ENCODE measurements at places on chromosomes 13 and 19.

DNA sequence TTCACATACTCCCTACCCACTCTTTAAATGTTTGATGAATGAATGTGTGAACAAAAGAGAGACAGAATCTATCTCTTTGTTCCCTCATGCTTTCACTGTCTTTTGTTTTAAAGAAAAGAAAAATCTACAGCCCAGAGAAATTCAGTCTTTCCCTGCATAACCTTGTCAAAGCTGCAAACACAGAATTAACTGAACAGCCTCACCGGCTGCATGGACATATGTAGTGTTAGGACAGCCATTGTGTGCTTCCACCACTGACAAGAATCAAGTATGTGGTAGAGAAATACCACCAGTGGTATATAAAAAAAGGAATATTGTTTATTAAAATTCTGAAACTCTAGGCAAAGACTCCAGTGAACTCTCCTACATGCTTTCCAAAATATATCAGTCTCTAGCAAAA lies 348.4 kb upstream of the NBEA start:
- DNase-seq: no peak

GRCh38 chr19:18833849-18834643 lies 2.3 kb downstream of the UPF1 start:
- no peak for DNase-seq

DNA sequence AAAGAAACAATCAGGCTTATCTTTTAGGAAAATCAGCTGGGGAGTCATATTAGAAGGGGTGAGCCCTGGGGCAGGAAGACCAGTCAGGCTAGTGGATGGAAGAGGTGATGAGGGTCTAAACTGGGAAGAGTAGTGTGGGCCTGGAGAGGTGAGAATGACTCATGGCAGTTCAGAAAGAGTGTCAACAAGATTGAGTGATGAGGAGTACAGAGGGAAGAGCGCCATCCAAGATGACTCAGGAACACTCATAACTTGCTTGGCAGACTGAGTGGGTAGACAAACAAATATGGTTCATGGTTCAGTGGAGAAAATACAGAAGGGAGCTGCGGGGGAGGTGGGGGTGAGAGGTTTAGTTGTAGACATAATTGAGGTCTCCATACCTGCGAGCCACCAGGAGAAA lies 17.3 kb upstream of the CLDN10 start:
- DNase-seq: no peak

- DNase-seq: no peak
Observed at GRCh38 chr19:14566712-14567077, 5.2 kb downstream of the NDUFB7 start.

DNA sequence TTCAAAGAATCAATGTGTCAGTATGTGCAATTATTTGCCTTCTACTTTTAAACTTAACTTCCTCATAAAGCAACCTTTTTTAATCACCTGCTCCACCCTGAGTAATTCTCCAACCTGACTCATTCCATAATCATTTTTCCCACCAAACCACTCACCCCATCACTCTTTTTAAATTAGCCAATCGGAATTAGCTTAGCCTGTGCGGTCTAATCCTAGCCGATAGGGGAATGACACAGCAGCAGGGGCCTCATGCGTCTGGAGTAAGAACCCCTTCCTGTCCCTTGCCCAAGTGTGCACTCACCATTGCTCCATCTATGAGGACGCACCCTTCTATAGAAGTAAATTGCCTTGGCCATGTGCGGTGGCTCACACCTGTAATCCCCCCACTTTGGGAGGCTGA lies 27.4 kb upstream of the ZNF83 start:
- no peak for DNase-seq

DNA sequence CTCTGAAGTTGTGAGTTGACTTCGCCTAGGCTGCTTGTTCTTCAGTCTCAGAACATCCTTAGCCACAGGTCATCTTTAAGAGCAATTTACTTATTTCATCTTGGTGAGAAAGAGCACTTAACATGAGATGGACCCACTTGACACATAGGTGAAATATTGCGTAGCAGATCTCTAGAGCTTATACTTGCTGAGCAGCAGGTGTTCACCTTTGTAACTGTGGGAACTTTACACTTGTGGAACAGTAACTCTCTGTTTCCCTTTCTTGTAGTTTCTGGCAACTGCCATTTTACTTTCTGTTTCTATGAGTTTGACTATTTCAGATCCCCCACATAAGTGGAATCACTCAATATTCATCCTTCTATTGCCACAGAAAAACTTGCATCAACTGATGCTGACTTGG lies 95.7 kb downstream of the SLC10A2 start:
- no peak for DNase-seq

DNA sequence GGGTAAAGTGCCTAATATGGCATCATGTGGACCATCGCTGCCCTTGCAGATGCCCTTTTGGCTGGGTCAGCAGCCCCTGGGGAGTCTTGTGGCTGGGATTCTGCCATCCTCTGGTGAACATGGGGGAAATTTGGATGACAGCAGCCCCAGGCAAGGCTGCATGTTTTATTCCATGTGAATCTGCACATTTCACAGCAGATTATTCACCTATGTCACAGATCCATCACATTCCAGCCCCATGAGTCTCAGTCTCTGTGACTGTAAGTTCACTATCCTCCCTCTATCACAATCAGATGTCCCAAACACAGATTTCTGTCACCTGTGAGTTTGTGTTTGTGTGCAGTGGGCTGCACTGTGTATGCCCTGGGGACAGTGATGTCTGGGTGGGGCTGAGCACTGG lies 36.8 kb upstream of the PSG9 start:
- DNase-seq: no peak

DNA sequence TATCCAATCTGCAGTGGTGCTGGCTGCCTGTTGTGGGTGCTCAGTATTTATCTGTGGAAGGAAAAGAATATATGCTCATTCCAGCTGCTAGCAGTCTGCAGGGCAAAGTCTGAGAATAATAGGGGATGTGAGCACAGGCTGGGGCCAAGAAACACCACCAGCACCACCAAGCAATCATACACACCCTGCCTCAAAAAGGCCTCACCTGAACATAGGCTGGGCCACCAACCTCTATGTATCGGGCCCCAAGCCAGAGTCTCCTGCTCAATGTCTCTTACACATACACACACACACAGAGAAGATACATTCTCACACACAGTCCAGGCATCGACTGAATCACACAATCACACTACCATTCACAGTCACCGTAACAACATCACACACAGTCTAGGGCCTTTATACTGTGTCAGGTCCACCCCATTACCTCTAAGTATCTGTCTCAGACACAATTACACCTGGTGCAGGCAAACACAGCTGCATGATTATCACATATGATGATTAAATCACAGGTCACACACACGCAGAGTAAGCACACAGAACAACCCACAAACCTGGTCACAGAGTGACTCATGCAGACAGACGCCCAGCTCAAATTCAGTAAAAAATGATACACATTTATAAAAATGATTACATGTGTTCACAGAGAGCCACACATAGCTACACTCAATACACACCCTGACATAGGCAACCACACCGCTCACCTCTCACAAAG lies 1.3 kb upstream of the ZSCAN22 start:
- no peak for DNase-seq

GRCh38 chr19:49502866-49503581 lies 6.8 kb downstream of the RPS11 start:
- DNase-seq: peak; percentile 37

GRCh38 chr13:97072297-97072696 lies 78.0 kb upstream of the OXGR1 start:
- DNase-seq: no peak

GRCh38 chr13:81406639-81407292 lies 1065.8 kb upstream of the SPRY2 start:
- no peak for DNase-seq

DNA sequence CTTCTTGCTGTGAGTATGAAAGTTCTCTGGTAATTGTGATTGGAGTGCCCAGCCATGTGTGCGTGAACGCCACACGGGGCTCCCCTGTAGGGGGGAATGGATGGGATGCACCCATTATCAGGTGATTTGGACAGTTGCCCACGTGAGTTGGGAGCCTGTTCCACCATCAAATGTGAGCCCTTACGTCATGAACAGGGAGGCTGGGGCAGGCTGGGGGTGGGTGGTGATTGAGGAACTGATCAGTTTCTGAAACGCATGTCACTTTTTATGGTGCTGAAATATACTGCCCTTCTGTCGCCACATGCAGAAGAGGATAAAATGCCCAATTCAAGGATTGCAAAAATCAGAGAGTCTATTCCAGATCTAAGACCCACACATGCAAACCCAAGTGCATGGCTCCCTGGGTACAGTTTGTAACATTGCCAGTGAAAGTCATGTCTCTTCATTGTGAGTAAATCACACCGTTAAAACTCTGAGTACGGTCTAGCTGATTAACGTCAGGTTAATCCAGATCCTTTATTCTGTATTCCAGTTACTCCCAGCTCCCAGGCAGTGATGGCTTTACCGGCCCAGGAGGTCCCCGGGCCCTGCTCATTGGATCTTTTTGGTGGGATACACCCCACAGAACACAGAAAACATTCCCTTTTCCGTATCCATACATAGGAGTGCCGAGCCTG lies 90.2 kb downstream of the RAB20 start:
- DNase-seq: no peak

DNA sequence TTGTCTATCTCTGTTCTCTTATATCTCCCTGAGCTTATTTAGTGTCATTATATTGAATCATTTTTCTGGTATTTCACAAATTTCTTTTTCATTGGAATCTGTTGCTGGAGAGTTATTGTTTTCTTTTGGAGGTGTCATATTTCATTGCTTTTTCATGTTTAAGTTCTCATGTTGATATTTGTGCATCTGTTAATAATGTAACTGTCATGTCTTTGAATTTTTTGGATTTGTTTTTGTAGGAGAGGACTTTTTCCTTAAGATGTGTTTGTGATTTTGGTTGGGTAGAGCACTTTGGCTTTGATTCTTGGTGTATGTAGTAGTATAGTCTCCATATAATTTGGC lies 64.0 kb downstream of the DNAJC3 start:
- DNase-seq: no peak

DNA sequence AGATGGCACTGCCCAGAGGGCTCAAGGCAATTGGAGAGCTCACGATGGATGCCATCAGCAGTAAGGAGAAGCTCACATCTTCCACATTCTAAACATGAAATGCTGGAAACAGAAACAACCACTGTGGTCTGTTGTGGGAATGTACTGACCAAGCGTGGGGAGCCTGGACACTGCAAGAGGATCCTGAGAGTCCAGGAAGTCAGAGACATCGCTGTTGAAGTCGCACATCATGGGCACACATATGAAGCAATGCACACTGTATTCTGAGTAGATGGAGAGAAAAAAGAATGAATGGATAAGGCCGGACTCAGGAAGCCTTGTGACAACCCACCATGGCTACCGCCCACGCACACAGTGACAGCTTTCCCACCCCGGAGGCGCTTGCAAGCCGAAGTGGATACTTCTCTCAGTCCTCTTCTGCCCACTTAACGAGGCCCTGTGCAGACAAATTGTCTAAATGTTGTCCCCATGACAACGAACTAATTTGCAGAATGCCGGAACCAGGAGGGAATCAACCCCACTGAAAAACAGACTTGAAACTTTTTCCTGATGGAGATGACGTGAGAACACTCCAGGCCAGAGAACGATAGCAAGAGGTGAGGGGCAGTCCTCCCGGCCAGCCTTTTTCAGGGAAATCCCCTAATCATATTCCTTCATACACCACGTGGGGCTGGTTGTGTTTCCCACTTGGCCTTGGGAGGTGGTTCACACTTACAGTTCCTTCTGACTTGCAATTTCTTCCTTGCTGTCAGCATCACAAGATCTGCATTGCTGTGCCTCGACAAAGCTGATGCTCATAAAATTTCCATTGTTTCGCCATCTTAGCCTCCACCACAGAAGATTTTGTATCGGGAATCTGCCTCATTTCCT lies 109.6 kb upstream of the SERP2 start:
- no peak for DNase-seq

DNA sequence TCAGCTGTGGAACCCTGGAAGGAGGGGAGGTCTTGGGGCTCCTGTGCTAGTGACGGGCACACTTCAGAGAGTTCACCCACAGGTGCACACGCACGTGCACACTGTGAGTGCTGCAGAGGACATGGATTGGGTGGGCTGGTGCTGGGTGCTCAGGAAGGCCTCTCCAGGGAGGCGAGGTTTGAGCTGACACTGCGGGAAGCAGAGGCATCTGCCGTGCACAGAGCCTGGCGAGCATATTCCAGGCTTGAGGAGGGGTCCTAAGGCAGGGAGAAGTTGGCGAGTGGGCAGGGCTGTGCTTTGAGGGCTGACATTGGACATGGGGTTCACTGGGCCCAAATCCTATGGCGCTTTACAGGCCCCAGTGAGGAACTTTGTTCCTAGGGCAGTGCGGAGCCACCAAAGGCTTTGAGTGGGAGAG lies 25.6 kb downstream of the CCDC8 start:
- peak; percentile 6 for DNase-seq

DNA sequence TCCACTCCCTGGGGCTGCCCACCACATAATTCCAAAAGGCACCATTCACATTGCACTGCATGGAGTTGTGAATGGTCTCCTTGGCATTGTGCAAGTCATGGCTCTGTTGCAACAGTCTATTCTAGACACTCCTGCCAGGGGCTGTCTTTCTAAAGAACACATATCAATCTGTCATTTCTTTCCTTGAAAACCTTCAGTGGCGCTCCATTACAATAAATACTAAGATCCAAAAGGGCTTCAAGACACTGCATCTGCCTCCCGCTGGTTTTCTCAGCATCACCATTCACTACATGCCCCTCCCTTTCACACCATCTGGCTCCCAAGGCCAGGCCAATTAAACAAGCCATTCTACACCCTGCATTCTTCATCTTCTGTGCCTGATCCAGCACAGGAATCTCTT lies 32.2 kb upstream of the TM9SF2 start:
- no peak for DNase-seq

GRCh38 chr13:23953860-23954512 lies 56.7 kb upstream of the C1QTNF9B start:
- DNase-seq: no peak

- DNase-seq: no peak
Observed at GRCh38 chr13:40819797-40820315, 30.4 kb downstream of the SLC25A15 start.

DNA sequence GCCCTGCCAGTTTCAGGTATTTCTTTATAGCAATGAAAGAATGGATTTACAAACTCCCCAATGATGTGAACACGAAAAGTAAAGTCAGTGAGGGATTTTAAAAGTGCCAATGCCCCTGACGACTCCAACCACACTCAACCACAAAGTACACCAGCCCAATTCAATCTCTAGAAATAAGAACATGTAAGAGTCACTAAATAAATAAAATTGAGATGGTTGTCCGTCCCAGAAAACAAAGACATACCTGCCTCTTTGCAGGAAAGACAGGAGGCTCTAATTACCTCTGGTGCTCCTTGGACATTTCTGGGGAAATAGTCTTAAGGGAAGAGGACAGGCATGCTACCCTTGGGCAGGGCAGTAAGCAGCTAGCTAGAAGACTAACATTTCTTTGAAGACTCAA lies 55.8 kb downstream of the NALCN start:
- DNase-seq: no peak

DNA sequence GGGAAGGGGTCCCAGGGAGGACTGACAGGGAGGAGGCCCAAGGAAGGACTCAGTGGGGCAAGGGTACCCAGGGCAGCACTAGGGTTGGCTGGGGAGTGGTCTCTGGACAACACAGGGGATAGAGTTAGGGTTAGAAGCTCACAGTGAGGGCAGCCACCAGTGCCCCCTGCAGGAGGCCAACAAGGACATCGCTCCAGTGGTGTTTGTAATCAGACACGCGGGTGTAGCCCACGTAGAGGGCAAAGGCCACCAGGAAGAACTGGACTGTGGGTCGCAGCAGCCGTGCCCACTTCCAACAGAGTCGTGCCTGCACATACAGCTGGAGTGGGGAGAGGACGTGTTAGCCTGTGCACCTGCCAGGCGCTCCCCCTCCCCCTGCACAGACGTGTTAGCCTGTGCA lies 9.2 kb downstream of the PLPP2 start:
- DNase-seq: no peak
